ENCODE measurements at places on chromosomes 7 and 10.

GRCh38 chr10:33335551-33335800 lies 1.0 kb upstream of the NRP1 start:
- DNase-seq, result no peak

- DNase-seq, result peak; percentile 13
Measured at GRCh38 chr7:92837000-92837749, 802 bp upstream of the CDK6 start.

DNA sequence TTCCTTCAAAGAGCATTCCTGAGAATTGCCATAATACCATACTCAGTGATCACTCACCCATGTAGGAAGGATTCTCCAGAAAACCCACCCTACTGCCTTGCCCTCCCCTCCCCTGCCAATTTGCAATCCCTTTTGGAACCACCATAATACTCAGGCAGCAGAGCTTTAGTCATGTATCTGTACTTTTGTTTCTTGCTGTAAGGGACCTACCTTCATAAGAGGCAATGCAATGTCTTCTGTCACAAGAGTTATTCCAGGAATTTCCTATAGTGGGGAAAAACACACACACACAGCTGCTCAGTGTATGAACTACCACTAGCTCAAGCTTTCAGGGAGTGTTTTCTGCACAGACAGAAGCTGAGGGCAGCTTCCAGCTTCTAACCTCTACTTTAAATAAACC lies 67.0 kb downstream of the GSAP start:
- no peak for DNase-seq

GRCh38 chr10:66822801-66823200 lies 103.0 kb upstream of the LRRTM3 start:
- DNase-seq, result no peak

DNA sequence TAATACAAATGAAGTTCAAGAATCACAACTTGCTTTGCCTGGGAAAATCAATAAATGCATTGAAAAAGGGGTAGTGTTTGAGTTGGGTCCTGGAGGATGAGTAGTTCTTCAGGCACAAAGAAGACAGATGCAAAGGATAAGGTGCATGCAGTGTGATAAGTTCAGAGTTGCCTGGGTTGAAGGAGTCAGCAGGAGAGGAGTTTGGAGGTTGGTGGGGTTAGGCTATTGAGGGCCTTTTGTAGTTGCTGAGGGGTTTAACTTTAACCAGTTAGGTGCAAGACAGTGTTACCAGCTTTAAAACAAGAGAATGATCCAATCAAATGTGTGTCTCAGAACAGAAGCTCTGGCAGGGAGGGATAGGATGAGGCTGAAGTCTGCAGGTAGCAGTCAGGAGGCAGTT lies 44.3 kb upstream of the GLCCI1 start:
- DNase-seq, result no peak

- DNase-seq, result no peak
Measured at GRCh38 chr7:121103579-121103978, 115.1 kb downstream of the CPED1 start.

DNA sequence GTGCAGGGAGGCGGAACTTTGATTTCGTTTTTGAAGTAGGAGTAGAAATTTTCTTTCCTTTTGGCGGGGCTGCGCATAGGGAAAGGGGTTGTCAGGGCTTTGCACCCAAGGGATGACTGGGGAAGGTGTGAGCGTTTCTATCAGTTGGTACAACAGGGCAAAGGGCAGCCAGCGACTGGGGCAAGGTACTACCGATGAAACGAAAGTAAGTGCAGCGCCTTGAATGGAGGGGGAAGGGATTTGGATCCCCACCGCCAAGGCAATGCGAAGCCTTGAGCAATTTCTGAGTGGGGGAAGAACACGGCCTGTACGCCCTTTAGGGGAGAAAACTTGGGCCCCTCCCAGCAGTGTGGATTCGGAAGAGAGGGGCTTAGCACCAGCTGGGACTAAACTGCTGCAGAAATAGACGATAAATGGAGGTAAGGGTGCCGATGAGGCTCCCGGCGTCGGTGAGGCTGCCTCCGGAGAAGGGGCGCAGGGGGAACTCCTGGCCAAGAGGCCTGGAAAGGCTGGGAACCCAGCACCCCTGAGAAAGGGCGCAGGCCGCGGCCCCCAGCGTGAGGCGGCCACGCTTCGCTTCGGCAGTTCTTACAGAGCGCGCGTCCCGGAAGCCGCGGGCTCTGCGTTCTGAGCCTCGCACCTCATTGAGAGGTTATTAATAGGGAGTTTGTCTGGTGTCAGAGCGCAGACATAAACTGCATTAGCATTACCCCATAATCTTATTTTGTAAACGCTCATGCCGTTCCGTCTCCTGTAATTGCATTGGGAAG lies 10.0 kb upstream of the TLX1 start:
- peak; percentile 33 for DNase-seq

DNA sequence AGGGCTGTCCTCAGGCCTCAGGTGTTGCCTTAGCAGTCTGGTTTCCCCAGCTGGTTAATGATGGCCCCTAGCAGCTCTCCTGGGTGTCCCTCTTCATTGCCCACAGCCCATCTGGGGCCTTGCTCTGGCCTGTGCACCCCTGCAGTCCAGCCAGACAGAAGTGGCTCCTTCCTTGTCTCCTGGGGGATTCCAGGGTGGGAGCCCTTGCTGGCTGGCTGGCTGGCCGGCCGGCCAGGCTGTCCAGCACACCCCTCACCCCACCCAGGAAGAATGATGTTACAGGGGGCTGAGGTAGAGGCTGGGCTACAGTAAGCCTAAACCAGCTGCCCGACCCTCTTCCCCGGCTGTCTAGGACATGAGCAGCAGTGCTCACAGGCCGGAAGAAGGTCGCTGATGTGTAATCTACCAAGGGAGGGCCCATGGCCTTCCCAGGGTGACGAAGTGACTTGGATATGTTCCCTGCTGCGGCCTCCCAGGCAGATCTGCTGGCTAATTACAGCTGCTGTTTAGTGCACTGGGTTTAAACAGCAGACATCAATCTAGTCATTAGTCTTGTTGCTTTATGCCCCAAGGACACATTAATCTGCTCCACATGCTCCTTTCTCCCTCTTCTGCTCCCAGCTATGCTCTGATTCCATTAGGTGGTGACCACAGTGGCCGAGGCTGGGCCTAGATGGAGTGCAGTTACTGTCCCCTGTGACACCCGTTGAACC lies 53.8 kb upstream of the LRRC4 start:
- no peak for DNase-seq

DNA sequence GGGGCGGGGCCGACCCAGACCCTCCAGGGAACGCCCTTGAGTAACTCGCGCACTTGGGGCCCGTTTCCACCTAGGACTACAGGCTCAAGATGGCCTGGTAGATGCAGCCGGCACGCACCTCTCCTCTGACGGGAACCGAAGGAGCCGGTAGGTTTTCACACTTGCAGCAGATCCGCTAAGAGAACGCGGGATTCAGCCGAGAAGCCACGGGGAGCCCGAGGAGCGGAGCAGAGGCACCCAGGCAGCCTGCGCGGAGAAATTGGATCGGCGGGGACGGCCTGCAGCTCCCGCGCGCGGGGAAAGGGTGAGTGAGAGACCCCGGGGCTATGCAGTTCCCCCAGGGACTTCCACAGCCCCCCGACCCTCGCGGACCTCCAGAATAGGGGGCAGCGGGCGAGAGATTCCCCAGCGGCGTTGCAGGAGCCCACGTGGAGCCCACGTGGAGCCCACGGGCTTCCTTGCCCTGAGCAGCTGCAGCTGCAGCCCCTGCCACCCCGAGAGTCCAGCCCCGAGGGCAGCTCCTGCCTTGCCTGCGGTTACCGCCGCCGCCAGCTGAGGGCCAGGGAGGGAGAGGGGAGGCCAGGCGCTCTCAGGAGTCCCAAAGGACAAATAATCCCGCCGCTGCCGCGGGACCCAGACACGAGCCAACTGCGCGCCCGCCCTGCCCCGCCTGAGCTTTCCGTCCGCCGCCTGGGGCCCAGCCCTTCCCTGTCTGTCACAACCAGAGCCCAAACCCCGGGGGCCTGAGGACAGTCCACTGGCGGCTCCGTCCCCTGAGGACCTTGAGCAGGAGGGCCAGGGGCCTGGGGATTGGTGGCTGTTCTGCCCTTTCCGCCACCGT lies 13.1 kb downstream of the IFT22 start:
- peak; percentile 13 for DNase-seq

GRCh38 chr7:115230882-115231571 lies 309.1 kb downstream of the MDFIC start:
- DNase-seq, result peak; percentile 38

GRCh38 chr7:101788517-101788916 lies 28.9 kb upstream of the CUX1 start:
- no peak for DNase-seq

GRCh38 chr7:66205741-66206090 lies 582 bp downstream of the TPST1 start:
- no peak for DNase-seq

- peak; percentile 66 for DNase-seq
Measured at GRCh38 chr7:112080441-112080840, 125.8 kb downstream of the DOCK4 start.

DNA sequence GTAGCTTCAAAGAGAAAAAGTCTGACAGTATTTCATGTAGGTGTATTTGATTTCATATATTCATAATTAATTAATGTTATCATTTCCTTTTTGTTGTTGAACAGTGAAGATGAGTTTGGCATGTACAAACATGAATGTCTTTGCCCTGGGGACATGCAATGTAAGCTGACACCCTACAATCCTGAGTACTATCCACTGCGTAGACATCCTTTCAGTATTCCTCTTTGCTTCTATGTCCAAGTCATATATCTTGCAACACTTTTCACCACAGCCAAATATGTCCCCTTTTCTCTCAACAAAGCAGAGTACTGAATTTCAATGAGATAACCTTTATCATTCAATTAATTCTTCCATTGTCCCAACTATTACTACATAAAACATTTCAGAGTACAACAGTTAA lies 93.6 kb downstream of the GPR37 start:
- DNase-seq, result no peak

DNA sequence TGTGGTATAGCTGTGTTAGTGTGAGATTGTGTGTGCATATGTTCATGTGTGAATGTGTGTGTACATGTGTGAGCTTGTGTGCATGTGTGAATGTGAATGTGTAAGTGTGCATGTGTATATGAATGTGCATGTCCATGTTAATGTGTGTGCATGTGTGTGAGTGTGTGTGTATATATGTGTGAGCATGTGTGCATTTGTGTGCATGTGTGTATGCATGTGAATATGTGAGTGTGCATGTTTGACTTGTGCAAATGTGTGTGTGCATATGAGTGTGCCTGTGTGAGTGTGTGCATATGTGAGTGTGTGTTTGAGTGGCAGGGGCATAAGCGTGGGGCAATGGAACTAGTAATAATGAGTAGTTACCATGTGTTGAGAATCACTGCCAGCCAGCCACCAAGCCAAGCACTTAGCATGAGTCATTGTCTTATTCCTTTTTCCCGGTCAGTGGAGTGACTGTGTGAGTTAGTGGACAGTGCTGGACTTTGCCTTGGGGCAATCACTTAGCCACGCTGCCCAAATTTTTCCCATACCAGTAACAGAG lies 46.3 kb upstream of the SHH start:
- DNase-seq, result no peak

DNA sequence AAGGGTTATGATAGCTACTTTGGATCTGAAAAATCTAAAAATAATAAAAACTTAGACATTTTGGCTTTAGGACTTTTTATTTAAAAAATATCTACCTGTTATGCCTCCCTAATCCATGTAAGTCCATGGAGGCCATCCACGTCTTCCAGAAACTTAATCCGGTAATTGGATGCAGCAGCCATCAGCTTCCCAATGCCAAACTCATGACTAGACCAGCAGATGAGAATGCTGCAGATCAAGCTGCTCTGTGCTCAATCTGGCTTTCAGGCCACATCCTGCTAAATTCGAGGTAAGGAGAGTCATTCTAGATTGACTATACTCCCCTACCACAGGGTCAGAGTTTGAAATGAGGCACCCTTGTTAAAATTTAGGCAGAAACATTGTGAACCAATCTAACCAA lies 168.5 kb upstream of the TCERG1L start:
- DNase-seq, result no peak

- DNase-seq, result no peak
Measured at GRCh38 chr10:132226586-132227405, 40.0 kb downstream of the DPYSL4 start.

- no peak for DNase-seq
Measured at GRCh38 chr7:41691286-41692190, 11.4 kb downstream of the INHBA start.

DNA sequence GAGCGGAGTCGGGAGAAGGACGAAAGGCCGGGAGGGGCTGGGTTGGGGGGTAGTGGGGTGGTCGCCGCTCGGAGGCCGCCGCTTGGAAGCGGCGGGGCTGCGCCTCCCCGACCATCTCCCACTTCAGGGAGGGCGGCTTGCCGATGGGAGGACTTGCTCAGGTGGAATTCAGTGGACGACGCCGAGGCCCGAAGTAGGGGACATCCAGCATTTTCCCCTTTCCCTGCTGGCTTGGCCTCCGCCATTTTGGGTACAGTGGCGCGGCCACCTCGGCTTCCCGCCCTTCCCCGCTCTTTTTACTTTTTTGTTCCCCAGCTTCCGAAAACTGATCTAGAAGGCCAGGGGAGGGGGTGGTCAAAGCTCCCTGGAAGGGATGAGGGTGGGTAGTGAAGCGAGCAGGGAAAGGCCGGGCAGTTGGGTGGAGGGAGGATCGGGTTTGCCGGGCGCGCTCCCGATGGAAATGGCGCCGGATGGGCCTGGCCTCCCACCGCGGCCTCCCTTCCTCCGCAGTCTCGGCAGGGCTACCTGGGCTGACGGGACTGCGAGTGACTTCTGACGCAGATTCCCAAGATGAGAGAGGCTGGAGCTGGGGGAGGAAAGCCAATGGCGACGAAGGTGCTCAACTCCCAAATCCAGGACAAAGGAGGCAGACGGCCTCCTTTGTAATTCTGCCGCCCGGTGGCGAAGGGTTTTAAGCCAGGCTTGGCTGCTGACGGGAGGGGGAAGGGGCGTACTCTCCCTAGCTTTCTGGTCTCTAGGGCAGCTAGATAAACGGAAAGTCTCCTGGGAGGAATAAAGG lies at the start of gene PBLD:
TSS of gene PBLD (minus strand) at position 670 of the 799 bp plus-strand sequence. CDS start 26,084 bp downstream, outside the sequence.
- DNase-seq, result peak; percentile 55
